ENCODE measurements at places on chromosomes 3 and 15. TPM values are rescaled to one million over a fixed set of nuclear protein-coding genes. Genes with fewer than 3 reads are reported as not detected.

TMEM207 gene
- total RNA-seq, result not detected

GPR160 gene
- 0.44 TPM for total RNA-seq

MME gene
- 354 TPM for total RNA-seq

FGF12 gene
- not detected for total RNA-seq

PLIN1 gene
- not detected for total RNA-seq

DTWD1 gene
- total RNA-seq, result 21.0 TPM

GOLGA8T gene
- total RNA-seq, result not detected

WDR82 gene
- total RNA-seq, result 39.4 TPM
